ENCODE measurements at places on chromosomes 2 and 18. TPM values are rescaled to one million over a fixed set of nuclear protein-coding genes. Genes with fewer than 3 reads are reported as not detected.

DNA sequence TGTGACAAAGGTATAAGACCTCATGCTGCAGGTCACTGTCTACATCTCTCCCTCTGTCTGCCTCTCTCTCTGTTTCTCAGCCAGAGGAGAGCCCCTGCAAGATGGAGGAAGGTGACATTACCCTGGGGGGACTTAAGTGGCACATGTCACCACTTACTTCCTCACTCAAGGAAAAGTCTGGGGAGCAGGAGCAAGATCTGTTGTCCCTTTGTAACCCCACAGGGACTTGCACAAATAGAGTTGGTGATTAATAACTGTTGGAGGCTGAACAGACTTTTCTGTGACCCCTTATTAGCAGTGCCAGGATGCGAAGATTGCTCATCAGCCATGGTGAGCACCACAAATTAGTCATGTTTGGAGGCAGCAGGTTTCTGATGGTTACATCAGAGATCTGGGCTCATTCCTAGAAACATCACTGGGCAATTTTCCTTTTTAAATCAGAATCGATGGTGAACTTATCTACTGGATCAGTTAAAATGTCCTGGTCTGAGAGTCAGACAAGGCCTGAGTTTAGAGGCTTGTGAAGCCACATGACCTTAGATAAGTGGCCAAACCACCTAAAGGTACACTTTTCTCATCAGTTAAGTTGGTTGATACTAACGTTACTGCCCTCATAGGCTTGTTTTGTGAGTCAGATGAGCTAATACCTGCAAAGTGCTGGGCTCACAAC lies 81.2 kb upstream of the LTBP1 start:
- no peak for DNase-seq

- no peak for DNase-seq
Measured at GRCh38 chr18:7072593-7072992, 45.0 kb downstream of the LAMA1 start.

DNA sequence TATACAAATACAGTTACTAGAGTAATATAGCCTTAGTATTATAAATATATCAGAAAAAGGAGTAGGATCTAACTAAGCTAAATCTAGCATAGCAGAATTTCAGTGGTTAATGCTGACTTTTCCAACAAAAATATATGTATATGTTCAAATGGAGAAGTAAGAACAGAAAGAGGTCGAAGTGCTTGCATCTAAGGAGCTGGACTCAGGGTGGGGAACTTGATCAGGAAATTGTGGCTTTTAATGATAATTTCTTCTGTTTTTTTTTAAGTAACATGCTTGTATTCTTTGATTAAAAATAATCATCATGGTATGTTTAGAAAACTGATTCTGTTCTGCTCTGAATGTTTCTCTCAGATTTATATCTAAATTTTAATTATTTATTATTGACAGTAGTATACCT lies 327.1 kb downstream of the GALNT13 start:
- no peak for DNase-seq

DNA sequence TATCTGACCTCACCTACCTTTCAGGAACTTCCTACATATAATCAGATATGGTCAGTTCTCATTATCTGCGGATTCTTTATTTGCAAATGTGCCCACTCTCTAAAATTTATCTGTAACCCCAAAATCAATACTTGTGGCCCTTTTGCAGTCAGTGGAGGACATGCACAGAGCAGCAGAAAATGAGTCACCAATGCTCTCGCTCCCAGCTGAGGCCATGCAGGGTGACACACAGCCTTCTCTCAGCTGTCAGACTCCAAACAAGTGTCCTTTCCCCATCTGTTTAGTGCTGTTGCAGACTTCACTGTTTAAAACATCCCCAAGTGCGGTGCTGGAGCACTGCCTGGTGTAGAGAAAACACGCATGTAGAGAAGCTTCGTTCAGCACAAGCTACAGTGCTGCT lies 171.9 kb upstream of the SALL3 start:
- DNase-seq = no peak

GRCh38 chr2:192265751-192266150 lies 71.0 kb upstream of the TMEFF2 start:
- DNase-seq = no peak

Gene CD8B2
- not detected for total RNA-seq

Gene SPATA3
- total RNA-seq = not detected

Gene TPGS2
- 73.4 TPM for total RNA-seq

Gene TMEM37
- not detected for total RNA-seq
